D341Med (cell line): ENCODE measurements at places on chromosomes 11 and 22.
A peak's percentile ranks its signal among the peaks of the same experiment; 100 is the strongest.

GRCh38 chr11:74926304-74927030 is 22.4 kb downstream of the XRRA1 start:
- no peak for DNase-seq

- peak; percentile 88 for DNase-seq
Observed at GRCh38 chr11:125141686-125142535, 22.6 kb upstream of the PKNOX2 start.

GRCh38 chr22:26615830-26616435 is 1.9 kb downstream of the CRYBB1 start:
- DNase-seq = no peak

DNA sequence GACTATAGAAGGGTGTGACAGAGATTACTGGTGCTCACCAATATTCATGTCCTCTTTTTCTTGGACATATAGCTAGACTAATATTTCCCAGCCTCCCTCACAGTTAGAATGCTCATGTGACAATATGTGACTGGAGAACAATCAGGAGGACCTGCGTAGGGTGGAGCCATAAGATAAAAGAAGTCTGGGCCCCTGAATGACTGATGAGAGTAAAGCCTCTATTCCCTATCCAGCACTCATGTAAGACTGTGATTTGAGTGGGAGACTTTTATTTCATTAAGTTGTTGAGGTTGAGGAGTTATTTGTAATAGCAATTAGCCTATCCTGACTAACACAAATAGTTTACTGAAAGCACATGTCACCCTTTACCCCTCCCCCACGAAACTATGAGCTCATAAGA is 1247.1 kb upstream of the TENM4 start:
- no peak for DNase-seq
